ENCODE measurements at places on chromosomes 12 and 14.

GRCh38 chr12:49190974-49191373 lies 2.1 kb upstream of the TUBA1A start:
- no peak for DNase-seq

GRCh38 chr12:93589081-93589480 lies 16.6 kb downstream of the SOCS2 start:
- DNase-seq: no peak

DNA sequence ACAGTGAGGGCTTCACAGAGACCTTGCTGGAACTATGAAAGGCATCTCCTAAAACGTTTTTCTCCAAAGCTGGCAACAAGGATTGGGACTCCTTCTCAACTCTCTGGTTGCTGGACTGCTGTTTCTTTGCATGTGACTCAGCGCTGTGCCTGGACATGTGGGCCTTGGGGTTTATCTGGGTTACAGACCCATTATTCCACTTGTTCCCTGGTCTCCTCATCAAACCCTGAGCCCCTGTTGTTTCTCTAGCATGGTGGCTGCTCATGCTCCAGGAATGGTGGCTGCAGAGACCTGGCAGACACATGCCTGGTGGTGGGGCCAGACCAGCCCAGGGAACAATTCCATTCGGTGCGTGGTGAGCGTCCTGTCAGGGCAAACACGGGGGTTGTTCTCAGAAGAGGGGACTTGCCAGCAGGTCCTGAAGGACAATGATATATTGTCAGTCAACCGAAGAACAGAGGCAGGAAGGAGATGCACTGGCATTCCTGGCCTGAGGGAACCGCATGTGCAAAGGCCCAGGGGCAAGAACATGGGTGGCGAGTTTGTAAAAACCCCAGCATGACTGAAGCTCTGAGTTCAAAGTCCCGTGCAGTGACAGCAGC lies 320.1 kb upstream of the RTL1 start:
- DNase-seq: no peak

GRCh38 chr12:101847325-101847724 lies 16.6 kb upstream of the GNPTAB start:
- DNase-seq: no peak

DNA sequence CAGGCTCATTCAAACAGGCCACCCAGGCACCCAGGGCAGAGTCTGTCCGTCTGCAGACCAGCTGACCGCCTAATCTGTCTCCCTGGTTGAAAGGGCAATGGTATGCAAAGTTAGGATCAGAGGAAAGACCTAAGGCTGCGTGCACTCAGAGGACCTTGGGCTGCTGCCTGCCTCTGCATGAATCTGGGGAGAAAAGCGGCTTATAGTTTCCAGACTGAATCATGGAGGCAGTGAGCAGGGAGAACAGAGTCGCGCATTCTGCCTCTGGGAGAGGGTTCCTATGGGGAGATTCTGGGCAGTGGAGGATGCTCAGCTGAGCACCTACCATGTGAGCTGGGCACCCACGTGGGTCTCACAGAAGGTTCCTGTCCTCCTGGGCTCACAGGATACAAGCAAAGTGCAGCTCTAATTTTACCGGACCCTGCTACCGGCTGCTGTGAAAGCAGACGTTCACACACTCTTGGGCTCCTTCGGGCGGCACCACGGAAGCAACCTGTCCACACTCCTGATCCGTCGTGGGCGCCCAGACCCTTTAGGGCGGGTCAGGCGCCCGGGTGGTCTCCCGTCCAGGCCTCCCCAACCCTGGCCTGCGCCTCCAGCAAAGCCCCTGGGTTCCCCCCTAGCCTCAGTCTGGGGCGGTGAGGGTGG lies 772 bp downstream of the SCARB1 start:
- DNase-seq: peak; percentile 21

- DNase-seq: peak; percentile 23
Measured at GRCh38 chr14:59829469-59830337, 40.9 kb downstream of the RTN1 start.

DNA sequence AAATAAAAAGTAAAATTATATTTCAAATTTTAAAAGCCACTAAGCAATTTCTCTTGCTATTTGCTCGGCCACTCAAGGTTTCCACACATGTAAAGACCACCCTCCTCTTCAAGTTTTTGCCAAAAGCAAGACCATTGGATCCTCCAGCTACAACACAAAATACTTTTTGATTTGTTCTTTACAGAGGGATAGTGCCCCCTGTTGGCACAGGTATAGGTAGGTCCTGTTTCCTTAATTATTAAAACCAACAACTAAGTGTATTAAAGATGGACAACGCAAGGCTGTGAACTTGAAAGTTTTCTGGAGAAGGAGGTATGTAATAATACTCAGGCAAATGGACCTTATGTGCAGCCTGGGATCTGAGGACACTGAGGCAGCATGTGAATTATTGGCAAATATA lies 23.8 kb downstream of the ATP6V1D start:
- peak; percentile 47 for DNase-seq

GRCh38 chr12:120199595-120200306 lies 1.2 kb downstream of the RPLP0 start:
- peak; percentile 95 for DNase-seq

DNA sequence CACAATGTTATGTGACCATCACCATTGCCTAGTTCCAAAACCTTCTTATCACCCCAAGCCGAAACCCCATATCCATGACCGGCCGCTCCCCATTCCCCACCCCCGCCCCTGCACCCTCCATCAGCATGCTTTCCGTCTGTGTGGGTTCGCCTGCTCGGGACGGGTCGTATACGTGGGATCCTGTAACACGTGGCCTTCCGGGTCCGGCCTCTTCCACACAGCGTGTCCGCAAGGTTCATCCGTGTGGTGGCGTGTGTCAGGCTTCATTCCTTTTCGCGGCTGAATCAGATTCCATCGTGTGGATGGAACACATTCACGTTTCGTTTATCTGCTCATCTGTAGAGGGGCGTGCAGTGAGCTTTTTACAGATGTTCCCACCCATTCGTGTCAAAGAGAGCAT lies 41.4 kb downstream of the RIMBP2 start:
- no peak for DNase-seq

GRCh38 chr14:96994999-96995398 lies 197.8 kb downstream of the VRK1 start:
- DNase-seq: no peak

DNA sequence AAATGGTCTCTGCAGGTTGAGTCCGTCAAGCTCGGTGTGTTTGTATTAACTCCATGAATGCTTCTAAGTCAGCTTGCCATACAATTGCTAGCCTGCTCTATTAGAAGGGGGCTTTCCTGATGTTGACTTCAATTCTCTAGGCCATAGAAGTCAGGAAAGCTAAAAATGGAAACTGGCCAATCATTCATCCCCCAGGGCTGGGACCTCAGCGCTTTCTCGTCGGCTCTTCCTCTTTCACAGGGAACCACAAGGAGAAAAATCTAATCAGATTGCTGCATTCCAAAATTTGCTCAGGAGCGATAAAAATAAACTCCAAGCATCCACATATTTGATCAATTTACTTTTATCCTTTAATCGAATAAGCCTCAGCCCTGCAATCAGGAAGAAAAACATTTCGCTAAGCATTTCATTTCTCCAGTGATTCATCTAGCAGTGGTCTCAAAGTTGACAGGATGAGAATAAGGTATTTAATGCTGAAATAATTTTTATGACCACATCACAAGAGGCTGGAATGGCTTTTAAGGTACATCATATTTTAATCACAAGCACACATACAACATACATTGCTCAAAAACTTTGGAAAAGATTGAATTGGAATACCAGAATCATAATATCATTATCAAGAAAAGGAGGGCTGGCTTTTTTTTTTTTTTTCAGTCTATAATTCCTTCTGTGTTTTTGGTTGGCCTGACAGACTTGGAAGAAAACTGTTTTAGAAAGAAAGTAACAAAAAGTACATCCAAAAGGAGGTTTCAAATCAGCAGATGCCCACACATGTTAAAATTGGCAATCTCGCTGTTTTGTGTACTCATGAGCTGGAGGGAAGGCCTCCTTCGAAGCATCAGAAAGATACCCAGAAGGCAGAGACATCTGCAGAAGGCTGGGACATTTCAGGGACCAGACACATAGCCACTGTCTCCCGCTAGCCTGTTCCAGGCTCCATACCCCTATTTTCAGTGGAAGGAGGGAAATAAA lies 316.3 kb downstream of the NUAK1 start:
- DNase-seq: no peak

DNA sequence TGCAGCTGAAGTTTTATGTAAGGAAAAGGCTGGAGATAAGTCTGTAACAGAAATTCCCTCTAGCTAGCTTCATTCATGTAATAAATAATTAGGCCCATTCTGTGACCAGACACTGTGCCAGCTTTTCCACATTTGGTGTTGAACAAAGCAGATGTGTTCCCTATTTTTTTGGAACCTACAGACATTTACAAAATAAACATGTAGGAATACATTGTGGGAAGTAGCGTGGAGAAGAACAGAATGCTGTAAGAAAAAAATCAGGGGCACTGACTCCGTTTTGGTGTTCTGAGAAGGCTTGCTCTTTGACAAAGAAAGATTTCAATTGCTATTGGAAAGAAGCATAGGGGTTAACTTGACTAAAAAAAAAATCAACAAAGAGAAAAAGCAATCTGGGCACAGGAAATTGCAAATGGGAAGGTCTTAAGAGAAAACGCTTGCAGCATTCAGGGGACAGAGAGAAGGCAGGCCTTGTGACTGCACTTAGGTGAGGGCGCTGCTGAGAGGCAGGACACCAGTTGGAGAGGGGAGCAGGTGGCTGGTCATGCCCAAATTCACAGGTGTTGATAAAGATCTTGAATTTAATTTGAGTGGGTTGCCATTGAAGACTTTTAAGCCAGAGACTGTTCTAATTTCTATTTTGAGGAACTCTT lies 4.0 kb downstream of the FAR2 start:
- DNase-seq: no peak

DNA sequence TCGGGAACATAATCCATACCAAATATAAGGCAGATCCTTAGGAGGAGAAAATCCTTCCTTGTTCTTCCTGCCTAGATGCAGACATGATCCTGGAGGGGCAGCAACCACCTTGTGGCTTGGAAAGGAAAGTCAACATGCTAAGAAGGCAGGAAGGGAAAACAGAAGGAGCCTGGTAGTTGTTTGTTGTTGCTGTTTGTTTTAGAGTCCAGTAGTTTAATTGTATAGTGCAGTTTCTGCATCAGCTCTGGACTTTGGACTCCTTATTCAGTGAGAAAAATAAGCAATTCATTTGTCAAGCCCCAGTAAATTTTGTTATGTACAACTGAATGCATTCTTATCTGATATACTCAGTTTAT lies 45.7 kb upstream of the APPL2 start:
- no peak for DNase-seq

GRCh38 chr14:72947366-72948160 lies 21.3 kb downstream of the DCAF4 start:
- no peak for DNase-seq

GRCh38 chr14:100604709-100605108 lies 17.5 kb upstream of the BEGAIN start:
- DNase-seq: no peak

DNA sequence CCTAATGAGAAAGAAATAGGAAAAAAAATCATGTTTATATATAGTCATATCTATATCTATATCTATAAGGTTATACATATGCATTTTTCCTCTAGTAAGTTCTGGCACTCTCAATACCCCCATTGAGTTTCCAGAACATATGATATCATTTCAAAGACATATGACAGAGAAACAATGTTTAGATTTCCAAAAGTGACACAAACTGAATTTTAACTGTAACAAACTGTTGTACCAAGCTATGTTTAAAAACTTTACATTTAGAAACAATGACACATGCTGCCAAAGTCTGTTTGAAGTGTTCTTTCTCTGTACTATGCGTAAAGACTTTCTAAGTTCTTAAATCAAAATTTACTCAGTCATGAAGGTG lies 171.6 kb downstream of the PRKD1 start:
- DNase-seq: no peak

DNA sequence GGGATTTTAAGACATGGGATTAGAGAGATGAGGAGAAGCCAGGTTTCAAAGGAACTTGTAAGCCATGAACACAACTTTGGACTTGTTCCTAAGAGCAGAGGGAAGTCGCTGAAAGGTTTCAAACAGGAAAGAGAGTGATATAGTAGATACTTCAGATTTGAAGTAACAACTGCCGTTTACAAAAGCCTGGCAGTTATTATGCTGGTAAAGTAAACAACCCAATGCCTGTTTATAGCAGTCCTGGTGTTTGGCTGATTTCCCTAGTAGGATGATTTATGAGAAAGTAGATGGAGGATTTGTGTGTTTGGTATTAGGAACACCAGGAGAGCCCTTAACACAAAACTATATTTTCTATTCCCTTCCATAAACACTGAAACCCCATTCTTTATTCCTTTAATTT lies 285.7 kb downstream of the RMST start:
- no peak for DNase-seq

- DNase-seq: peak; percentile 63
Measured at GRCh38 chr12:131827961-131828534, at the start of gene MMP17. Gene MMP17, plus strand, starts transcription at chr12:131828393. Its CDS starts 102 bp downstream, at chr12:131828495.

- peak; percentile 28 for DNase-seq
Measured at GRCh38 chr14:95562892-95563685, 28.2 kb downstream of the GLRX5 start.

DNA sequence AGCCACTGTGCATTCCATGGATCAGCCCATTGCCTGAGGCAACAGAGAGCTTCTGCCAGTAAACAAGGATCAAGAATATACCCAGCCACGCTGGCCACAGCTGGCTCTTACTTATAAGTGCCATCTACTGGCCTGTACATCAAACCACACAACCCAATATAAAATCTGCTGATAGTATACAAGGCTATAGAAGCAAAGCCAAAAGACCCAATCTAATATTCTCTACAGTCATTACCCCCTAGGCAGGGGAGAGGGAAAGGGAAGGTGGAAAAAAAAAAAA lies 4.4 kb upstream of the FAM186B start:
- DNase-seq: peak; percentile 18

GRCh38 chr12:114974826-114975639 lies 291.1 kb upstream of the TBX3 start:
- DNase-seq: no peak

DNA sequence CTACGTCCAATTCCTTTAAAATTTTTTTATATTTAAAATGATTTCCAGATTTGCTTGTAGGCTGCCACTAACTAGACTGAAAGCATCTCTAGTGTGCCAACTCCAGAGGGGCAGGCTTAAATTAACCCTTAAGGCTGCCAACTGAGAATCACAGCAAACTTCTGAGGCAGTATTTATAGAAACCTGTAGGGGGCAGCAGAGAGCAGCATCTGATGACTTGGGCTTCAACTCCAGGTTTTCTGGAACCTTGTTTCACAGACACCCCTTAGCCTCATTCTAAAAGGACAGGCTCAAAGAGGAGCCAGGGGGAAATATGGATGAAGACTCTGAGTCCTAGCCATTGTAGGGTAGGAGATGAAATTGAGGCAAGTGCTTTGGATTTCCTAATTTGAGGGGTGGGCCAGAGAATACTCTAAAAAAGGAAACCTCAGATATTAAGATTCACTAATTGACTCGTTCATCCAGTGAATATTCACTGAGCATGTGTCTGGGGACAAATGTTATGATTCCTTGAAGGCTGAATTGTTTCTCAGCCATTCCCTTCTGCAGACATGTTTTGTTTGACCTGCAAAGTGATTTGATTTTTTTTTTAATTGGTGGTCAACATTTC lies 63.3 kb upstream of the HSPB8 start:
- peak; percentile 61 for DNase-seq
